ENCODE measurements at places on chromosomes 6 and 20.

GRCh38 chr20:48096957-48097890, 311.9 kb upstream of the SULF2 start:
- DNase-seq, result no peak

GRCh38 chr6:45174045-45174444, 154.1 kb upstream of the RUNX2 start:
- no peak for DNase-seq

GRCh38 chr6:111777357-111777756, 95.9 kb downstream of the FYN start:
- DNase-seq, result no peak

- DNase-seq, result no peak
Observed at GRCh38 chr20:50415516-50416268, 94.5 kb upstream of the PTPN1 start.

DNA sequence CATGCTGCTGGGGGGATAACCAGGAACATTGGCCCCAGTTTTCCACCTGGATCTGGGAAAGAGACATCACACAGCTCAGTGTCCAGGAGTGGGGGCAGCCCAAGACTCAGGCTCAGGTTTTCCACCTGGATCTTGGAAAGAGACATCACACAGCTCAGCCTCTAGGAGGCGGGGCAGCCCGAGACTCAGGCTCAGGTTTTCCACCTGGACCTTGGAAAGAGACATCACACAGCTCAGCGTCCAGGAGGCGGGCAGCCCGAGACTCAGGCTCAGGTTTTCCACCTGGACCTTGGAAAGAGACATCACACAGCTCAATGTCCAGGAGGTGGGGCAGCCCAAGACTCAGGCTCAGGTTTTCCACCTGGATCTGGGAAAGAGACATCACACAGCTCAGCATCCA, 361.6 kb downstream of the THBS2 start:
- DNase-seq, result no peak
